ENCODE measurements at places on chromosomes 1 and 21.

DNA sequence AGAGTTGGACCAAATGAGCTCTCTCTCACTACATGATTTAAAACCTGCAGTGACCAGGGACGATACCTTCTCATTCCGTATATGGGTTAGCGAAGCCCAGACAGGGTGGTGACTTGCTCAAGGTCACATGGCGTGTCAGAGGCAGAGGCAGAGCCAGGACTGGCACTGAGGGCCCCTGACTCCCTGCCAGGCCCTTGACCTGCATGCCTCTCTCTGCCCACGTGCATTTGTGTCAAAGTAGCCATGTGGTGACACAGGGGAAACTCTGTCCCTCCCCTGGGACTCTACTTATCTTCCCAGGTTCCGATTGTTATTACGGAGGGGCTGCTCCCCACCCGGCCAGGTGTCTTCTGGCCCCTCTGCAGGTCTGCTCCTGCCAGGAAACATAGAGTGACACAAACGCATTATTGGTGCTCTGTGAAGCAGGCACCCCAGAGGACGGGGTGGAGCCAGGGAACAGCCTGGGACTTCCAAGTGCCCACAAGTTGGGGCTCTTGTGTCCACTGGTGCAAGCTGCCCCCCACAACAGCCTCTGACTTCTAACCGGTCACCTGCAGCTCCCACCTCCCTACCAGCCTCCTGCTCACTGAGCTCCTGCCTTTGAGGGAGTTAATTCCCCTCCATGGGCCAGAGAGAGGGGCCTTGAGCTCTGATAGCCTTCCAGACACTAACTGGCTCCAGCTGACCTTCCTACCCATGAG lies 7.3 kb upstream of the TINAGL1 start:
- no peak for DNase-seq

- DNase-seq = no peak
Measured at GRCh38 chr1:216330262-216330661, 93.0 kb downstream of the USH2A start.

DNA sequence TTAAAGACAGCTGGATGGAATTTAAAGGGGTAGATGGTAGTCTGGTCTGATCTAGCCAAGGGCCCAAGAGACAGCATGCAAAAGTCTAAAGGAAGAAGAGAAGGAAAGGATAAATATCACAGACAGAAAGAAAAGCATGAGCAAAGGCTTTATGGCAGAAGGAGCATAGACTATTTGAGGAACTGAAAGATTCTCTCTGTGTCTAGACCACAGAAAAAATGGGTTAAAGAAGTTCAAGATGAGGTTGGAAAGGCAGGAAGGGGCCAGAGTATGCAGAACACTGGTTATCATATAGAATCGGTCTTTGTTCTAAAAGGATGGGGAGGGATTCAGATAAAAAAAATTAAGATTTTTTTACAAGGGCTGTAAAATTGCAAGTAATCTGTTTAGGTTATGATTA lies 136.8 kb upstream of the SGIP1 start:
- DNase-seq = no peak

GRCh38 chr1:149843431-149844041 lies 55.8 kb upstream of the BOLA1 start:
- DNase-seq = no peak

- DNase-seq = no peak
Measured at GRCh38 chr1:164641353-164641730, 82.4 kb downstream of the PBX1 start.

DNA sequence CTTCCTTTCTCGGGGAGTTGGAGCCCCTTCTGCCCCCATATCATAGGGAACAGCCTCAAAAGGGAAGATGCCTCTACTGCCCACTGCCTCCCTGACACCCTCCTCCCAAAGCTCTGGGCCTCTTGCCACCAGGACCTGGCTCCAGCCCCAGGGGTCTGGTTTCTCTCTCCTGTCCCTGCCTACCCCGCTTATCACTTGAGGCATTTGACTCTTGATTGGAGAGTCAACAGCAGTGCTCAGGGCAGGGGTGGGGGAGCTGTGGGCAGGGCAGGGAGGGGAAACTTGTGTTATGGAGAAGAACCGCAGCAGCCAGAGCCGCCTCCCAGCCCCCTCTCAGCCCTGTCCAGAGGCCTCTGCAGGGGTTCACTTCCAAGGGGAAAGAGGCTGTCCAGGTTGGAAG lies 573 bp downstream of the TRIM63 start:
- DNase-seq = peak; percentile 51

DNA sequence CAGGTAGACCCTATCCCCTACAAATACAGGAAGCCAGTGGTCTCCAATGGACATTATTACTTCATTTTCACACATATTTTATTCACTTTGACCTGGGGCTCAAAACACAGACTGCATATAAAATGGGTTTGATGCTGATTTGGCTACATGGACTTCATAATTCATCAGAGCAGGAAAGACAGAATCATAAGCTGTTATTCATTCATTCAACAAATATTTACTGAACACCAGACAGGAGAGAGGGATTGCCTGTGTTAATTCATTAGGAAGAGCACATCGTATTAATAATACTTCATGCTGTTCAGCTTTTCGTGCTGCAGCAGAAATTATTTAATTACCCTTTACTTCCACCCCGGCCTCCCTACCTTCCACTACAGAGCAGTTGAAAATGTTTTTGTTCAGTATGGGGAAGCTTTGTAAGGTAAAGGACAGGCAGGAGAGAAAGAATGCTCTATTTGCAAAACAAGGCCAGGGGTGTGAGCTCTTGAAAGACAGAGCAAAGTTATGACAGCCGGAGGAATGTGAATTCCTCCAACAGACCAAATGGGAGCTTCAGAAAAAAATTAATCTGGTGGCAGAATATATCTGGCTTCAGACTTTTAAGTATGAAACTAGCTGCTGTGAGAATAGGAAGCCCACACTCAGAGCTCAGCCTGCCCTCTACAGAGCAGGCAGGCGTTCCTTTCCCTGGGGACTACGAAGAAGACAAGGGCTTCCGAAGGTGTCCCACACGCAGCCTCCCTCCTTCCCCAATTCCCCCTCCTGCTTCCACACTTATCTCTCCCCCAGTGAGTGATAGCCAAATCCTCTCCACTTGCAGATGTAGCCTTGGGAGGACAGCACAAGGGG lies 58.0 kb downstream of the MDM4 start:
- DNase-seq = no peak

- DNase-seq = no peak
Measured at GRCh38 chr1:231779081-231779480, 152.5 kb downstream of the DISC1 start.

DNA sequence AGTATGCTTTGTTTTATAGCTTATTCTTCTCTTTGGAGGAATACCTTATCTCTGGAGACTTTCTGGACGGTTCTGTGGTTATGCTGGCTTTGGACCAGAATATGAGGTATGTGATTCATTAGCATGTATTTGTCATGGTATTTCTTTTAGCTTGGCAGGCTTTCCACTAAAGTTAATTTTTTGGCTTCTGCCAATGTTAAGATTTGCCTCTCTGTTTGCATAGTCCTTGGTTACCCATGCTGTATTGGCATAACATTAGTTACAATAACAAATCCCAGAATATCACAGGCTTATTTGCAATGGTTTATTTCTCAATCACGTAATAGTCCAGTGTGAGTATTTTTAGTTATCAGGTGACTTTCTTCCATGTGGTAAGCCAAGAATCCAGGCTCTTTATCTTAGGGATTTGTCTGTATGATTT lies 9.7 kb downstream of the ZMPSTE24 start:
- DNase-seq = peak; percentile 38

GRCh38 chr1:19730793-19731192 lies 66.1 kb downstream of the HTR6 start:
- DNase-seq = no peak

DNA sequence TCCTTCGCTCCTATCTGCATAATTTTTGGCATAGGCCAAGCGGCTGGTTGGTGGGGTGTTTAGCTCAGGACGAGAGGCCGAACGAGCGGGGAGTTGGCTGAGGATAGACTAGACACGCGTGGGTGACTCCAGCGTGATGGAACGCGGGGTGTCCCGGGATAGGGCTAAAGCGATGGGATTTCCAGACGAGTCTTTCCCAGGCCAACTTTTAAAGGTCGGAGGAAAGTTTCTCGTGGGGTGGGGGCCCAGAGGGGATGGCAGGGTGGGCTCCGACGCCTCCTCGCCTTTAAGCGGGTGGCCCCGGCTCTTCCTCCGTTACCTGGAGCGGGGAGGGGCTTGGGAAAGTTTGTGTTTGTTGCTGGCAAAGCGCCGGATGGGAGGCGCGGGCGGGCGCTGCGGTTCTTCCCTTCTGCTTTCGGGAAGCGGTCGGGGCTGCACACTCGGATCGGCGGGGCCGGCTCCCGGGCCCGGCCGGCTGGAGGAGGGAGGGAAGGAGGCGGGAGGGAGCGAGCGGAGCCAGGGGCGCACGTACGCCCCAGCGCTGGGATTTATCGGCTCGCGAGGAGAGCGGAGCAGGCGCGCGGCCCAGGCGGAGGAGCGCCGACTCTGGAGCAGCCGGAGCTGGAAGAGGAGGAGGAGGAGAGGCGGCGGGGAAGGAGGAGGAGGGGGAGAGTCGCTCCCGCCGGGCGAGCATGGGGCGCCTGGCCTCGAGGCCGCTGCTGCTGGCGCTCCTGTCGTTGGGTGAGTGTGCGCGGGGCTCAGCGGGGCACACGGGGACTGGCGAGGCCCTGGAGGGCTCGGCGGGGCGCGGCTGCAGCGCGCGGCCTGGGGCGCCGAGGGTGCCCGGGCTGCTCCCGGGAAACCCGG lies at the start of gene PTGFRN:
PTGFRN (plus strand) TSS at position 405 of the 867 bp plus-strand sequence; CDS start at position 693, 288 bp downstream.
- DNase-seq = peak; percentile 91

- peak; percentile 88 for DNase-seq
Measured at GRCh38 chr1:78114034-78114956, 68.5 kb downstream of the GIPC2 start.

GRCh38 chr21:14273736-14274538 lies 58.0 kb downstream of the RBM11 start:
- peak; percentile 69 for DNase-seq

DNA sequence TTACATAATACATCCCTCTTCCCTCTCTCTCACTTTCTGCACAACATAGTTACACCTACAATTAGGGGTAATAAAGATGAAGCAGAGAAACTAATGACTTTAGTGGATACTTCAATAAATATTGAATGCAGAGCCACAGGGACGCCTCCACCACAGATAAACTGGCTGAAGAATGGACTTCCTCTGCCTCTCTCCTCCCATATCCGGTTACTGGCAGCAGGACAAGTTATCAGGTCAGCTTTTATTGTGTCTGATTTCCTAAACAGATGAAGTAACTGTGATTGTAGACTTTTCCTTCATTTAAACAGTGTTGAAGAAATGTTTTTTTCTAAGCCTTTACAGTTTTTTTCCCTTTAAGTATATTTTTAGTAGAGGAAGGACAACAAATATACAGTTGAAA lies 281.6 kb downstream of the TPR start:
- peak; percentile 20 for DNase-seq

DNA sequence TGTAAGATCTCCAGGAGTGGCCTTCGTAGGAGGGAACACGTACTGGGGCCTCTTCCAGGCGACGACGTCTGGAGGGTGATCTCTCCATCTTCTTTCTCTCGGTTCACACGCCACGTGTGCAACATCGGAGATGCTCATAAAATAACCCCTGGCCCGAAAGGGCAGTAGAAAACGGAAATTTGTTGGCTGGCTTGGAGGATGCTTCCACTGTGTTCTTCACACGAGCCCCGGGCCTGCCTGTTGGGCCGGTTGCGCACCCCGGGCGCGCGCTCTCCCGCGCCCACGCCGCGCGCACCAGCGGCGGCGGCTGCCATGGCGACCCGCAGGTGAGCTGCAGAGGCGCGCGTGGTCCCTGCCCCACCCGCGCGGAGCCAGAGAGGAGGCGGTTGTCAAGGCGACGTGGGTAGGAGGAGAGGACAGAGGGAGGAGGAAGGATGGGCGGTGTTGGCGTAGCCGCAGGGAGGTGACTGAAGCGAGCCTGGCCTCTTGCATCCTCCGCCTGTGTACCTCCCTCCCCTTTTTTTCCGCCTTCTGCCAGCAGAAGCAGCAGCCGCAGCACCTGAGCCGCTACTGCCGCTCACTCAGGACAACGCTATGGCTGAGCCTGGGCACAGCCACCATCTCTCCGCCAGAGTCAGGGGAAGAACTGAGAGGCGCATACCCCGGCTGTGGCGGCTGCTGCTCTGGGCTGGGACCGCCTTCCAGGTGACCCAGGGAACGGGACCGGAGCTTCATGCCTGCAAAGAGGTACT lies at the start of gene ELAPOR1:
ELAPOR1 (plus strand) TSS at position 526 of the 752 bp plus-strand sequence; CDS start at position 595, 69 bp downstream.
- peak; percentile 78 for DNase-seq

GRCh38 chr1:111151838-111152237 lies 11.8 kb downstream of the CEPT1 start:
- DNase-seq = no peak

DNA sequence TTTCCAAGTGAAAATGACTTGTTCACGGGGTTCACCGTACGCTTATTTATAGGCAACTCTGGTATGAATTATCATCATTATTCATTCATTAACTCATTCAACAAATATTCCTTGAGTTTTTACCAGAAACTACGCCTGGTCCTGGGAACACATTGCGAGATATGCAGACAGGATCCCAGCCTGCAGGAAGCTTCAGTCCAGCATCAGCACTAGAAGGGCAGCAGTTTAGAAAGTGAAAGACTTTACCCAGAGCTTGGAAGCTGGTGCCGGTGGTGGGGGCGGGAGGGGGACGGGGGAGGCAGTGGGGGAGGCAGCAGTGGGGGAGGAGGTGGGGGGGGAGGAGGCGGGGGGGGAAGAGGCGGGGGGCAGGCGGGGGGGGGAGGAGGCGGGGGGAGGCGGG lies 55.9 kb downstream of the SETD4 start:
- DNase-seq = no peak

- DNase-seq = no peak
Measured at GRCh38 chr1:36109041-36109679, 15.9 kb downstream of the COL8A2 start.

DNA sequence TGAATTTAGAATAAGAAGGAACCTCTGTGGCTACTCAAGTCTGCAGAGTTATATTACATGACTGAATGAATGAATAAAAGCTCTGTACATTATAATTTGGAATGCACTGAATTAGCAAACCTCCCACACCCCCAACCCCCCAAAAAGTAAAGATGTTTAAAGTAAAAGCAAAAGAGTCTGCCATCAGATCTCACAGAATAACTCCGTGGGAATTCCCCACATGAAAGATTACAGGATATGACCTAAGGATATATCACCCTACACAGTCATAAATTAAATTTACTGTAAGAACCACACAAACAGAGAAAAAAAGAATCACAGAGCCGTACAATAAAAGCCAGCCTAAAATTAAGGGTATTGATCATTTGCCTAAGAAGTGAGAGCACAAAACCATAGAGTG lies 587.3 kb downstream of the PTPRC start:
- DNase-seq = peak; percentile 23

DNA sequence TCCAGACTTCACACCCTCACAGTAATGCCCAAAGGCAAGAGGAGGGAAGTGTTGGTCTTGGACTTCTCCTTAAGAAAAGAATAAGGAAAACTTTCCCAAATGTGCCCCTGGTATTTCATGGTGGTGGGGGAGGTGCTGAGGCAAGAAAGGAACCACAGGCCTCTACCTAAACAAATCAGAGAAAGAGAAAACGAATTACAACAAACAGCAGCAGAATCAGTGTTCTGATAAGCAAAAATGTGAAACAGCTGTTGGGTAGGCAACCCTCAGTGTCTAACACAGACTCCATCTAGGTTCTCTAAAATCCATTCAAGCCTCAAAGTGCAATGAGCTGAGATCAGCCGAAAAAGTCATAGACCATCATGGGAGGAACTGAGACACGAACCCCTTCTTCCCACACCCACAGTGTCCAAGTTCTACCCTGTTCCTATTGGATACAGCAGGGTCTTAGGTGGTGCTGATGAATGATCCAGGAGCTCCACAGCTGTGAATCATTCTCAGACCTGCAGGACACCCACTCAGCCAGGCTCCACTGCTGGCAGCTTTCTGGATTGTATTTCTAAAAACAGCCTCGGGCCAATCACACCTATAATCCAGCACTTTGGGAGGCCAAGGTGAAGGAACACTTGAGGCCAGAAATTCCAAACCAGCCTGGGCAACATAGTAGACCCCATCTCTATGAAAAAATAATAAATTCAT lies 149.1 kb downstream of the PLPP3 start:
- no peak for DNase-seq
